Endodermal cell (in vitro differentiated cells): ENCODE measurements at places on chromosomes 4 and X. TPM values are rescaled to one million over a fixed set of nuclear protein-coding genes. Genes with fewer than 3 reads are reported as not detected.

The CDX4 gene
- not detected in 3 replicates for total RNA-seq

The STX18 gene
- total RNA-seq = 23.4 and 33.3 TPM in 2 replicates

The RPA4 gene
- total RNA-seq = 1.6 and 1.8 TPM in 2 replicates

The XAGE2 gene
- not detected in 2 replicates for total RNA-seq

The MAGEB10 gene
- not detected in 2 replicates for total RNA-seq

The FGB gene
- total RNA-seq = not detected in 2 replicates

The POF1B gene
- total RNA-seq = not detected in 3 replicates

- DNase-seq = no peak
Measured at GRCh38 chr4:57425610-57426009, 315.4 kb upstream of the IGFBP7 start.

DNA sequence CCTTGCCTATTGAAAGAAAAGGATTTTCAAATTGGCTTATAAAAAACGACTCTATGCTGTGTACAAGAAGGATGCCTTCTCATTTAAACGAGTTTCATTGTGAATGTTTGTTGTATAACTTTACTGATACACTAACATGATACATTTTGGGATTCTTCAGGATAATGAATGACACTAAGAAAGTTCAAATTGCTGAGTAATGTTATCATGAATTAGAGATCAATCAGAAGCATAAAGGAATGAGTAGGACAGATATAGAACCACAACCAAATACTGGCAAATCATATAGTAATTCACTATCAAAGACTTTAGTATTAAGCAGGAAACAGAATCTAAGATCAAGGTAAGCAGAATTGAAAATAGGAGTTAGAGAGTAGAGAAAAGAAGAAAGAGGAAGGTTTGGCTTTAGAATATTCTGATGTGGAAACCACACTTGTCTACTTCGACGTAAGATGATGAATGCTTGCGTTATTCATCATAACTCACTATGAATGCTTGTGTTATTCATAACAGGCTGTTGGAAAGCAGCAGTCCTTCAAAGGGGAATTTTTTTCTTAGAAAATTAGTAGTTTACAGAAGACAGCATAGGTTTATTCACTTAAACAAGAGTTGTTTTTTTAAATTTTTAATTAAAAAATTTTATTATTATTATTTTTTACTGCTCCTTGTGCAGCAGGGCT lies 13.4 kb downstream of the CCDC158 start:
- no peak for DNase-seq

- peak; percentile 80 for DNase-seq
Measured at GRCh38 chr4:113952452-113953029, 26.9 kb downstream of the ARSJ start.

DNA sequence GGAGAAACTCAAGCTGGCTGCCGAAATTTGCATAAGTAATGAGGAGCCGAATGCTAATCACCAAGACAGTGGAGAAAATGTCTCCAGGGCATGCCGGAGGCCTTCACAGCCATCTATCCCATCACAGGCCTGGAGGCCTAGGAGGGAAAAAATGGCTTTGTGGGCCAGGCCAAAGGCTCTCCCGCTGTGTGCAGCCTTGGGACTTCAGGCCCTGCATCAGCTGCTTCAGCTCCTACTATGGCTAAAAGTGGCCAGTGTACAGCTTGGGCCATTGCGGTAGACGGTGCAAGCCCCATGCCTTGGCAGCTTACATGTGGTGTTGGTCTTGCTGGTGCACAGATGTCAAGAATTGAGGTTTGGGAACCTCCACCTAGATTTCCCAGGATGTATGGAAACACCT lies 162.6 kb upstream of the FAM47A start:
- no peak for DNase-seq

DNA sequence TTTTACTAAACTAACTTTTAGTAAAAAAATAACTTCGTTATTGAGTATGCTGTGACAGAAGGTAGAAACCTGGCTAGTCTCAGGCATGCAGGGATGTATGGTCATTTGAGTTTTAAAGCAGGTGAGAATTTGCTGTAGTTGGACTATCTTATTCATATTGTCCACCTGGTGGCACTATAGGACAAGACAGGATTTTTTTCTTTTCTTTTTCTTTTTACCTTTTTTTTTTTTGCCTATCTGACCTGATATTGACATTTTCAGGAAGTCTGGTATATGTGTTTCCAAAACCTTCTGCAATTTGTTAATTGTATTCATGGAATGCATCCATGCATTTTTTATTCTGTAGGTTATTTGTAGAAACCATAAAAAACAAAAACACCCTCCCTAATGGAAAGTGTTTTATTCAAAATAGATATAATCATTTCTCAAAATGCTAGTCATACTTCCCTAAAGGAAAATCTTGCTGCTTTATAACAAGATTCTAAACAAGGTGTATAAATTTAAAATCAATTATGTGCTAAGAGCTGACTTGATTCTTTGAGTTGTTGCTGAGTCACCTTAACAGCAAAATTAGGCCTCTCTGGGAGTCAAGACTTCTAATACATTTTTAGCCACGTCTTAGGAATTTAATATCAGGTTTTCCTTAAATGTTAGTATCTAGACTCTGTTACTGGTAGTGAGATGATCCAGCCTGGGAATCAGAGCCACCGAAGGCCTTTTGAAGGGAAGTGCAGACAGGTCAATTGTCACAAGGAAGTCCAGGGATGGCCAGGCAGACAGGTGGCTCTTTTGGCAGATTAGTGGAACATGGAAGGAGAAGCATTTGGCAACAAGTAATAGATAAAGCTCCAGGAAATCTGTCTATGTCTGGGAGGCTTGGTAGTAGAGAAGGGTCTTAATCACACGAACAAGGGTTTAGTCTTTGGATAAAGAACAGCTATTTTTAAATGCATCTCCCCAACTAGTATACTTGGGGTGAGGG lies 201.3 kb upstream of the GNPDA2 start:
- no peak for DNase-seq

DNA sequence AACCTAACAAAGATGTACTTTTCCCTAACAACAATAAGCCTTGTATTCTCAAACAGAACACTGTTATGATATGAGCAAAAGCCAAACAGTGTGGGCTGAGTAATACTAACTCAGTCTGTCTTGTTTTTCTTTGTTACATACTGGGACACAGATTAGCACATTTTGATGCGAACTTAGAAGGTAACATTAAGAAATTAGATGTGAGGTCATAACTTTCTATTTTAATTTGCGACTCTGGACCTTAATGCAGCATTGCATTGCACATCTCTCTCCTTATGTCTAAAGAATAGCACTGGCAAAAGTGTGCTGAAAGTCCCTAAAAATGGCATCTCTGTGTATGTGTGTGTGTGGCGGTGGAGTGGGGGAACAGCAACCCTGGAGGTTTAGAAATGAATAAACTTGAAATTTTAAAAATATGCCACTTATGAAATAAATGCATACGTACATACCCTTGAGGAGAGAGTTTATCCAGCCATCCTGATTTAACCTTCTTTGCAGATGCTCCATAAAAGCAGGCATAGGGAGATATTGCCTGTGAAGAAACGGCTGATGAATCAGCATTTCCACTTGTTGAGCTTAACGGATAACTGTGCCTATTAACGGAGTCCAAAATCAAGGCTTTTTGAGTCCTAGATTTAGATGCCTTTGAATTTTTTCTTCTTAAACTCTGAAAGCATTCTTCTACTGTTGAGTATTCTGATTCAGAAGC lies 34.2 kb downstream of the ARAP2 start:
- DNase-seq = no peak

DNA sequence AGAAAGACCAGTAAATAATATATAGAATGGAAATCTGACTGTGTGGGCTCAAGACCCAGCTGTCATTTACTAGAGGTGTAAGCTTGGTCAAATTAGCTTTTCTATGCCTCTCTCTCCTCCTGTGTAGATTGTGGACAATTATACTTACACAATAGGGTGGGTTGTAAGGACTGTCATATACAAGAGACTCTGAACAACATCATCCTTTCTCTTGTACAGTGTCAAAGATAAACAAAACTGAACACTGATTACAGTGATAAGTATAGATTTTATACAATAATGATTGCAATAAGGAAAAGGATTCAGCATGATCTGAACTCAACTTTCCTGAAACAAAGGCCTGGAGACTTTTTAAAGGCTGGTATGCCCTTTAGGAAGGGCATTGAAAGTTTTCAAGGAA lies 429.2 kb upstream of the HS3ST1 start:
- DNase-seq = no peak

- no peak for DNase-seq
Measured at GRCh38 chr4:15550491-15550890, 80.8 kb downstream of the CC2D2A start.
